NCI-H146 (cell line): ENCODE measurements at places on chromosomes 1 and 21.

DNA sequence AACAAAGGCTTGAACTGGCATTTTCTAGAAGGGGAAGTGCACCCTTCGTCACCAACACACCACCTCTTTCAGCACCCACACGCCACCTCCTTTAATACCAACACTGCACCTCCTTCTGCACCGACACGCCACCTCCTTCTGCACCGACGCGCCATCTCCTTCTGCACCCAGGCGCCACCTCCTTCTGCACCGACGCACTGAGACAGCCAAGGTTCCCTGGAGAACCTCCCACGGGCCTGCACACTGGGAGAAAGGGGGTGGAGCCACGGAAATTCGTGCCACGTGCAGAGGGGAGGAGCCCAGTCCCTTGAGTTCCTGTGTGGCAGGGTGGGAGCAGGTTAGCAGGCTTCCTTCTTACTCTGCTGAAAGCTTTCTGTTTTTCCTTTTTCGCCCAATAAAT is 327.9 kb upstream of the C1orf174 start:
- DNase-seq = no peak

- DNase-seq = no peak
Measured at GRCh38 chr1:1605724-1606123, 5.8 kb upstream of the FNDC10 start.

DNA sequence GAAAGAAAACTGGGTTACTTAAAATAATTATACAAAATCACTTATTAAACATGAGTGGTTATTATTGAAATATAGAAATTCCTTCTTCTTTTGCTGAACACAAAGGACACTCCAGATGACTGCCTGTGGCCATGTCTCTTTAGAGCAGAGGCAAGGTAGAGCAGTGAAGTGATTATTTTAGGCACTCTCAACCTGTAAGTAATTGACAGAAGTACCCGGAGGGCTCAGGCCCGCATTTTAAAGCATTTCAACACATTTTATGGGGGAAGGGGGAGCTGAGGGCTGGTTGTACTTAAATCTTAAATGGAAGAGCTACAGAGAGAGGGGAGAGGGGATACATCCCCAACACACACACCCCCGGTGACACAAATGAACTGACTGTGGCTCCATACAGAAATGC is 10.2 kb downstream of the OSCP1 start:
- DNase-seq = no peak

GRCh38 chr1:222224636-222225315 is 323.1 kb downstream of the HHIPL2 start:
- DNase-seq = no peak

GRCh38 chr1:65256860-65257708 is 52.3 kb upstream of the DNAJC6 start:
- no peak for DNase-seq

- DNase-seq = no peak
Measured at GRCh38 chr1:71565262-71565661, 484.4 kb upstream of the ZRANB2 start.
